NCI-H524 treated with DMSO at 0.1 percent for 48 hours (cell line): ENCODE measurements at places on chromosomes 16 and 17.
A peak's percentile ranks its signal among the peaks of the same experiment; 100 is the strongest.

GRCh38 chr16:5412731-5413130 lies 315.1 kb upstream of the EEF2KMT start:
- DNase-seq: no peak

GRCh38 chr16:7680296-7680695 lies 347.7 kb downstream of the RBFOX1 start:
- DNase-seq: no peak

- no peak for DNase-seq
Measured at GRCh38 chr16:30369091-30369937, 980 bp downstream of the TBC1D10B start.

GRCh38 chr17:44079877-44080821 lies 9.6 kb downstream of the G6PC3 start:
- DNase-seq: no peak

DNA sequence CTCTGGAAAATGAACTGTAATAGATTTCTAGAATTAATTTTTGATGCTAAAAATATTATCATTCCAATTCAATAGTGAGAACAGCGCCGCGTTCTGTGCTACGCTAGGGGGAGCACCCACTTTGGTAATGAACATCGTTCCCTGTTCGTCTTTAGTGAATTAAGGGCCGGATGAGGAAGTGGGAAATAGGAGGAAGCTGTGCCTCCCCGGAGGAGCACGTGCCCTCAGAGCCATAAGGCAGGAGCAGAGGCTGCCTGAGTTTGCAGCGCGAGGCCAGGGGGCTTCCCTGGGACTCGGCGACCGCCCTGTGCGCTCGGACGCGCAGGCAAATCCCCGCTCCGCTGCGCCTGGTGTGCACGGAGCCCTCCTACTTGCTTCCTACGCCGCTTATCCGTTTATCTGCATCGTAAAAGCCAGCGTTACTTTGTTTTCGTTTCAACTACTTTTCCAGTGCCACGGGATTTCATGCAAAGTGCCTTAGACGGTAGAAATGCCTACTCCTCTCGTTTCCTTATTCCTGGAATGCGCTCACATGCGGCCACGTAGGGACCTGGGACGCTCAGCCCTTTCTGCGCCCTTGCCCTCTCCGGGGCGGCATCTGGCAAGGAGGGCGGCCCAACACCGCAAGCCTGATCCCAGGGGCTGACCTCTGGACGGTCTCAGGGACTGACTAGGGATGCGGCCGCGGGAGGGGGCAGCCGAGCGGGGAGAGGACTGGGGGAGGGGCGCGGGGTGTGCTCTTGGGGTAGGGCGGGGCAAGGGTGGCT lies 76.4 kb downstream of the KCNJ12 start:
- DNase-seq: peak; percentile 69

- DNase-seq: no peak
Measured at GRCh38 chr16:14539631-14540030, 90.4 kb downstream of the PARN start.

DNA sequence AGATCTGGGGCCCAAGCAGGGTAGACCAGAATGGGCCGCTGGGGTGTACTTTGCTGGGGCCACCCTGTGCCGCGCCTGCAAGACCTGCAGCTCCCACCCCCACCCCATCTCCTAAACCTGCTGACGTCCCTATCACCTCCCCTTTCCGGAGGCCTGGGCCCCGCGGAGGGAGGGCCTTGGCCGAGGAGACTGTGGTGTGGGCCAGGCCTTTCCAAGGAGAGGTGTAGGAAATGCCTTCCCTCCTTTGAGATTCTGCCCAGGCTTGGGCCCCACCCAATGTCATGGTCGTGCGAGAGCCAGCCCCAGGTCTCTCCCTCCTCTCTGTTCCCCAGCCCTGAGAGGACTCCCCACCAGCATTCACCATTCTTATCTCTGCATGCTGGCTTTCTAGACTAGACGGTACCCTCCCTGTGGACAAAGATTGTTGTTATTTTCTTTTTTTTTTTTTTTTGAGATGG lies 3.9 kb upstream of the WFIKKN2 start:
- no peak for DNase-seq

DNA sequence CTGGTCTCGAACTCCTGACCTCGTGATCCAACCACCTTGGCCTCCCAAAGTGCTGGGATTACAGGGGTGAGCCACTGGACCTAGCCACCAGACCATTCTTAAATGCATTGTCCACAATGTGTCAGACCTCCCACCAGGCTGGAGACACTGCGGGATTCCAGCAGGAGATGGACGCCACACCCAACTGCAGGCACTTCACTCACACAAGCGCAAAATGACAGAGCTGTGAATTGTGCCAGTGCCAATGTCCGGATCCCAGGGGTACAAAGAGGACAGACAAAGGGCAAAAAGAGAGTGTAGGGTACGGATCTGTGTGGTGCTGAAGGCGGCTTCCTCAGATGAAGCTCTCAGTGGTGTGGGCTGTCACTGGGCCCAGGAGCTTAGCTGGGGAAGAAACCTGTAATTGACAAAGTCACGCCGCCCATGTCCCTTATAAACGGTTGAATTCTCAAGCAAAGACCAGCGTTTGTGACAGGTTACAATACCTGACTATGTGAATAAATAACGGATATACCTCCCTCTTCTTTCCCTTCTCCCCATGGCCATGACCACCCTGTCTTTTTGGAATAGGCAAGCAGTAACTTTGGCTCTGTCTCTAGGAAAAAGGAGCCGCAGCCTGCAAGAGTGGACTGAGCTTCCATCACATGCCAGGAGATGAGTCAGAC lies 40.0 kb downstream of the HS3ST3A1 start:
- no peak for DNase-seq

GRCh38 chr17:63185420-63185819 lies 219.4 kb downstream of the TANC2 start:
- no peak for DNase-seq

- no peak for DNase-seq
Measured at GRCh38 chr16:1343428-1344242, 8.0 kb downstream of the TSR3 start.

DNA sequence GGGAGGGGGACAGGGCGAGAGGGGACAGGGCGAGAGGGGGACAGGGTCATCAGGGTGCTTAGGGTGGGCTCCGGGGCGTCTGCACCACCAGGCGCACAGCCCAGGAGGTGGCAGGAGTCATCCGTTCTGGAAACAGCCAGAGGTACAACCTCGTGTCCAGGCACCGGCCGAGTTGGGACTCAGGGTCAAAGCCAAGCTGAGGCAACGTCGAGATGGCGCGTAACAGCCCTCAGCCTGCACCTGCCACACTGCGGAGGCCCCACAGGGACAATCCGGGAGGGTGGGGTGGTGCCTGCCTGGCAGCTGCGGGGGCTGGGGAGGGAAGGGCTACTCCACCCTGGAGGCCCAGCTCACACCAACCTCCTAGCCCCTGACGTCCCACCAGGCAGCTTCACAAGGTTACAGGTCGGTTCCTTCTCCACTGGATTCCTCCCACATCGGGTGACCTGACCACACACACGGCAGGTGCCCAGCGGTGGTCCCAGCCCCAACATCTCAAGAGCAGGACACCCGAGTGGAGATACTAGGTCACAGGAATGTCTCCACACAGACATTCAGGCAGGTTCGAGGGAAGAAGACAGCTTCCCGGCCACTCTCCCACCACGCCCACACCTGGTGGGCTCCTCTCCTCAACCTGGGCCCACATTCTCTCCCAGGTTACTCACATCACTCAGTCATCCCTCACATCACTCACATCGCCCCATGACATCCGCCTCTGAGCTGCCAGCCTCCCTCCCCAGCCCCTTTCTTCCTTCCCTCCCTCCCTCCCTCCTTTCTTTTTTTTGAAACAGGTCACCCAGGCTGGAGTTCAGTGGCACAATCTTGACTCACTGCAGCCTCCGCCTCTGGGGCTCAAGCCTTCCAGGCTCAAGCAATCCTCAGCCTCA lies 47.3 kb downstream of the RPH3AL start:
- DNase-seq: no peak

GRCh38 chr17:79039886-79040285 lies 15.9 kb downstream of the C1QTNF1 start:
- DNase-seq: no peak

DNA sequence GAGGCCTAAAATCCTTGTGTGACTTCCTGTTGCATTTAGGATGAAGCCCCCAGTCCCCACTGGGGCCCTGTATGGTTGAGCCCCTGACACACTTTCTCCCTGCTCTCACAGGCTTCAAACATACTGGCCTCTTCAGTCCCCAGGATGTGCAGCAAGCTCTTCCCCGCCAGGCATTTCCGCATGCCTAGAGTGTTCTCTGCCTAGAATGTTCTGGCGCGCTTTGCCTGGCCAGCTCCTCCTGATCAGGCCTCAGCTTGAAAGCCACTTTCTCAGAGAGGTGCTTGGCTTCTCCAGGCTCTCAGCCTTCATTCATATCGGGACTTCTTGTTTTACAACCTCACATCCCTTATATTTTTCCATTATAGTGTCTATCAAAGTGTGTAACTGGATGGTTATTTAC lies 123.7 kb downstream of the SPACA3 start:
- no peak for DNase-seq

DNA sequence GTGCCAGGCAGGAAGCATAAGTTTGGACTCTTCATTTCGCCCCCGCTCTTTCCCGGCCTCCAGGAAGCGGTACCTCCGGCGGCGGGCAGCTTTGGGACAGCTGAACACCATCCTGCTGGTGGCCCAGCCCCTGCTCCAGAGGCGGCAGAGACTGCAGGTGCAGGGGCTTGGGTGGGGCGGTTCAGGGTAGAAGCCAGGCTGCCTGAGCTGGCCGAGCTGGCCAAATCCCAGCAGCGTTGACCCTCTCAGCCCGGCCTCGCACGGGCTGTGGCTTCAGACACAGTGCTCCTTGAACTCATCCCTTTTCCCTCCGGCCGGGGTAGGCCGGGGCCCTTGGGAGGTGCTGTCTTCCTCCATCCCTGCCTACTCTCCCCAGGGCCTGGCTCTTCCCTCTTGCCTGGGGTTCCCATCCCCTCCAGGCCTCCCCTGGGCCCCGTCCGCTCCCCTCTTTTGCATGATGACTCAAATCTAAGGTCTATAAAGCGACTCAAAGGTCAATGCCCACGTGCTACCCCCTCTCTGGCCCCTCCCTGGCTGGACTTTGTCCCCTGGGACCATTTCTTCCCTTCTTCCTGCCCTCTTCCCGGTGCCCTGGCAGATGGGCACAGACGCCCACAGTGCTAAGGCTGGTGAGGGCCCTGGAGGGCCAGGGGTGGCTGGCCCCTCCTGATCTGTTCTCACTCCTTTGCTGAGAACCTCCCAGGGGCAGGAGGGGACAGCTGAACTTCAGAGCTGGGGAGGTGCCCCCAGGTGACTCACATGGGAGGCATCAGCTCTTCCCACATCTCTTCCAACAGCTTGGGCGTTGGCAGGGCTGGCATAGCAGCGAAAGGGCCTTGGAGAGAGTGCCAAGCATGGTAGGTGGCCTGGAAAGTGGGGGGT lies 22.7 kb downstream of the MYO15B start:
- DNase-seq: no peak

DNA sequence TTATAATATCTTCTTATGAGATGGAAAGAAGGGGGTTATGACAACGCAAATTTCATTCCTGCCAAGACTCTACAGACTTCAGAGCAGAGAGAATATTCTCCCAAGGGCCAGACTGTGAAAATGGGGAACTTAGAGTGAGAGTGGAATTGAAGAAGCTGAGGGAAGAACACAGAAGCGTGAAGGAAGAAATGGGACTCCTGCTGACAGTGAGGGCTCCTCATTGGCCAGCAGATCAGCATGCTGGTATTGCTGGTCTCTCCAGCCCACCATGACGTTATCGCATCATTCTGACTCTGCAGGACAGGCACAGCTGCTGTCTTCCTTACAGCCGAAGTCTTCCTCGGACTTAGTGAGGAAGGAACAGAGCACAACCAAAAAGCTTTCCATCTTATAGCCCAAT lies 24.3 kb downstream of the CCL4 start:
- no peak for DNase-seq

DNA sequence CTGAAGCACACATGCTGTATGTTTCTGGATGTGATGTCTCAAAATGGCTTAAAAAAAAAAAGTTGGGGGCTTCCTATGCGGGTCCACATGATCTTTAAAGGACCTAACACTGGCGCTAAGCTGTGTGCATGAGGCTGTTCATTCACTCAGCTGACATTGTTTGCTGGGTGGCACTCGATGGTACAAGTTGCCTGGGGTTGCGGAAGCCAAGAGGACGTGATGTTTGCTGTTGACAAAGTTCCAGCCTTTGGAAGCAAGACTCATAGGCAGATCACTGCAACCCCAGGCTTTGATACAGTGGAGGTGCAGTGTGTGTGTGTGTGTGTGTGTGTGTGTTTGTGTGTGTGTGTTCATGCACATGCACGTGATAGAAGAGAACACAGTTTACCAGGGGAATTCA lies 29.5 kb upstream of the DNAI2 start:
- no peak for DNase-seq

GRCh38 chr16:49490321-49490705 lies 116.7 kb downstream of the C16orf78 start:
- DNase-seq: no peak

GRCh38 chr16:56532714-56533113 lies 12.9 kb upstream of the BBS2 start:
- no peak for DNase-seq
